ENCODE measurements at places on chromosomes 3 and 15.
A peak's percentile ranks its signal among the peaks of the same experiment; 100 is the strongest.

DNA sequence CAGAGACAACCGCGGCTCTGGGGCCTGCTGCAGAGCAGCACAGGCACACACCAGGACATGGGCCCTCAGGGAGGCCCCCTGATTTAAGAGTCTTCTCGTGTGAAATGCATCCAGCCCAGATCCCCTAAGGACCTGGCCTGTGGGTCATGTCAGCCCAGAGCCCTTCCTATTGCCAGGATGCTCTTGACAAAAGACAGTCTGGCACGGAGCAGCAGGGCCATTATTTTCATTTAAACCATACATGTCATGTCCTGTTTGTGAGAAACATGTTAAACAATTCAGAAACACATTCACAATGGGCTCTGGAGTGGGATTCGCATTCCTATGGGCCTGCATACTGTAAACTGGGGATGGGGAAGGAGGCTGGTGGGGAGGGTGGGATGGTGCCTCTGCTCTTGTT is 367.4 kb upstream of the WNT5A start:
- no peak for DNase-seq

- no peak for DNase-seq
These were observed 116.1 kb upstream of the KLHL25 start for GRCh38 chr15:85910834-85911233.

- DNase-seq = no peak
These were observed 43.2 kb downstream of the SCAPER start for GRCh38 chr15:76861815-76862397.

DNA sequence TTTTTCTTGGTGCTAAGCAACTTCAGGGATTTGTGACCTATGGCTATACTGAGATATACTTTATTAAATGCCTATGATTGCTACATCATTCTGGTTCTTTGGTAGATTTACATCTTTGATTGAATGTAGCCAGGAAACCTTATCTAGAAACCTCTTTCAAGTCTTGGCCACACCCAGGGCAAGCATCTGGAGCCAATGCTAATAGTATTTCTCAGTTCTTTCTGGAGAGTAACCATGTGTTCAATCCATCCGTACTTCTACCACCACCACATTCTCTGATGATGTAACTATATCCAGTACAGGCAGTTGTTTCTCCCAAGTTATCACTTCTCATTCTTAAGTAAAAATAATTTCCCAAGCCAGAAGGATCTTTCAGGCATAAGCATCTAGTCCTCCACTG is 69.0 kb downstream of the NME9 start:
- DNase-seq = no peak

DNA sequence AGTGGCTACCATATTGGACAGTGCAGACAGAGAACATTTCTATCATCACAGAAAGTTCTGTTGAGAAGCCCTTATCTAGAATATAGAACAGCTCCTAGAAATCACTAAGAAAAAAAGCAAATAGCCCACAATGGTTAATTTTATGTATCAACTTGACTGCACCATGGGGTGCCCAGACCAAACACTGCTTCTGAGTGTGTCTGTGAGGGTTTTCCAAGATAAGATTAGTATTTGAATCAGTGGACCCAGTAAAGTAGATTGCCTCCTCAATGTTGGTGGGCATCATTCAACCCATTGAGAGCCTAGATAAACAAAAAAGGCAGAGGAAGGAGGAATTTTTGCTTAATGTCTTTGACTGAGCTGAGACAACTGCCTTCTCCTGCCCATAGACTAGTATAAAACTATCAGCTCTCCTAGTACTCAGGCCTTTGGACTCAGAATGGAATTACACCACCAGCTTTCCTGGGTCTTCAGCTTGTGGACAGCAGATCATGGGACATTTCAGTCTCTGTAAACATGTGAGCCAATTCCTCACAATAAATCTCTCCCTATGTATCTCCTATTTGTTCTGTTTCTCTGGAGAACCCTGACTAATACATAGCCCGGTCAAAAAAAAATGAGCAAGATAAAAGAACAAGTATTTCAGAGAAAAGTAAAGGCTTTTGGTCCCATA is 55.9 kb upstream of the OXTR start:
- no peak for DNase-seq

DNA sequence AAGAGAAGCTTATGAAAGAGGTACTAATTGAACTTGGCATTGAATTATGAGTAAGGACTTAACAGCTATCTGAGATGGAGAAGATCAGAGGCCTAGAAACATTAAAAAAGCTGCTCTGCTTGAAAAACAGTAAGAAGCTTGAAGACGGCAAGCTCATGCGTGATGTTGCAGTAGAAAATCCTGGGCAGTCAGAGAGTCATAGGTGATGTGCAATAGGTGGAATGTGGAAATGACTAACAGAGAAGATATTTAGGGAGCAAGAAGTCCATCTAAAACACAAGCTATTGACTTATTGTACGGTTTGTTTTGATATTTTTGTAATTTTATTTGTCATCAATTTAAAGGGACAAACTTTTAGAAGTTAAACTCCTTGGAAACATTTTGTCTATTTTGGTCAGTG is 1101.4 kb downstream of the ROBO2 start:
- DNase-seq = no peak

- no peak for DNase-seq
These were observed 144.1 kb upstream of the PRICKLE2 start for GRCh38 chr3:64369390-64369789.

GRCh38 chr15:62306851-62307504 is 141.9 kb upstream of the C2CD4B start:
- DNase-seq = no peak

DNA sequence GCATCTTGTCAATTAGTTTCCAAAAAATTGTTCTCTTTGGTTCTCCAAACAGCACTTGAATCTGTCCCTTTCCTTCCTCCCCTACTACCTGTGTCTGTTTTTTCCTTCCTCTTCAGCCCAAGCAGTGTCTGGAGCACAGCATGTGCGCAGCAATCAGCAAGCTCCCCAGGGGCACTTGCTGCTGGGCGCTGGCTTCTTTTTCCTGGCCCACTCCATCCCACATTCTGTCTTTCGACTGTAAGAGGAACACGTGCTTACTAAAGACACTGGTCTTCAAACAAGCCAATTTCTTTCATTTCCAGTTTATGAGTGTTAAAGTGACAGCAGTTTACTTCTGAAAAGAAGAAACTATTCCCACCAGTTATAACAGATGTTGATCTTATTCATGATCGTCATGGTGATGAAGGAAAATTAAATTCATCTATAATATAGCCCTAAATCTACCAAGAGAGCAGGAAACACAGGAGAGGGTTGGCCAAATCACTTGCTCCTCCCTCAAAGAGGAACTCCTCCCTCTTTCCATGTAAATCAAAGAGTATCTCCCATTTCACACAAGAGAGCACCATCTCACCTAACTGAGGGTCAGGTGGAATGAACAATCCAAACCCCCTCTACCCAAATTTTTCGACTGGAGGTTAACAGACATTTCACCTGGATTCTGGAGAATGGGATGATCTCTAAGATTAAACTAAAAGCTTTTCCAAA is 115.4 kb downstream of the IGF2BP2 start:
- DNase-seq = no peak

GRCh38 chr15:98422130-98422478 is 226.2 kb upstream of the IGF1R start:
- DNase-seq = no peak

DNA sequence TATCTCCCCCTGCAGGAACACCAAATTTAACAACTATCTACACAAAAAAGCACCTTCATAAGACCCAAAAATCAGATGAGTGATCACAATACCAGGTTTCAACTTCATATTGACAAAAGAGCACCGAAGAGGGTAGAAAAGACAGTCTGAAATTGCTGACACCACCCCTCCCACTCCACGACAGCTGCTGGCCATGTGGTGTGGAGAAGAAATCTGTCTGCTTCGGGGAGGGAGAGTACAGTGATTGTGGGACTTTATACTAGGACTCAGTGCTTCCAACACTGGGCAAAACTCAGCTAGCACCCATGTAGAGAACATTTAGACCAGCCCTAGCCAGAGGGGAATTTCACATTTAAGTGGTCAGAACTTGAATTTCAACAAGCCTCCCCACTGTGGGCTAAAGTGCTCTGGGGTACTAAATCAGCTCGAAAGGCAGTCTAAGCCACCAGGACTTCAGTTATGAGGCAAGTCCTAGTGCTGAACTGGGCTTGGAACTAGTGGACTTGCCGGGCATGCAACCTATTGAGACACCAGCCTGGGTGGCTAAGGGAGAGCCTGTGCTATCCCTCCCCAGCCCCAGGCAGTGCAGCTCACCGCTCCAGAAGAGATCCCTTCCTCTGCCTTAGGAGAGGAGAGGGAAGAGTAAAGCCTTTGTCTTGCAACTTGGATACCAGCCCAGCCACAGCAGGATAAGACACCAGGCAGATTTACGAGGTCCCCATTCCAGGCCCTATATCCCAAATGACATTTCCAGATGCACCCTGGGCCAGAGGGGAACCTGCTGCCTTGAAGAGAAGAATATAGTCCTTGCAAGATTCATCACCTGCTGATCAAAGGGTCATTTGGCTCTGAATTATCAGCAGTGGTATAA is 44.6 kb upstream of the POU1F1 start:
- DNase-seq = no peak

- no peak for DNase-seq
These were observed 7.3 kb downstream of the TYRO3 start for GRCh38 chr15:41566121-41566885.

DNA sequence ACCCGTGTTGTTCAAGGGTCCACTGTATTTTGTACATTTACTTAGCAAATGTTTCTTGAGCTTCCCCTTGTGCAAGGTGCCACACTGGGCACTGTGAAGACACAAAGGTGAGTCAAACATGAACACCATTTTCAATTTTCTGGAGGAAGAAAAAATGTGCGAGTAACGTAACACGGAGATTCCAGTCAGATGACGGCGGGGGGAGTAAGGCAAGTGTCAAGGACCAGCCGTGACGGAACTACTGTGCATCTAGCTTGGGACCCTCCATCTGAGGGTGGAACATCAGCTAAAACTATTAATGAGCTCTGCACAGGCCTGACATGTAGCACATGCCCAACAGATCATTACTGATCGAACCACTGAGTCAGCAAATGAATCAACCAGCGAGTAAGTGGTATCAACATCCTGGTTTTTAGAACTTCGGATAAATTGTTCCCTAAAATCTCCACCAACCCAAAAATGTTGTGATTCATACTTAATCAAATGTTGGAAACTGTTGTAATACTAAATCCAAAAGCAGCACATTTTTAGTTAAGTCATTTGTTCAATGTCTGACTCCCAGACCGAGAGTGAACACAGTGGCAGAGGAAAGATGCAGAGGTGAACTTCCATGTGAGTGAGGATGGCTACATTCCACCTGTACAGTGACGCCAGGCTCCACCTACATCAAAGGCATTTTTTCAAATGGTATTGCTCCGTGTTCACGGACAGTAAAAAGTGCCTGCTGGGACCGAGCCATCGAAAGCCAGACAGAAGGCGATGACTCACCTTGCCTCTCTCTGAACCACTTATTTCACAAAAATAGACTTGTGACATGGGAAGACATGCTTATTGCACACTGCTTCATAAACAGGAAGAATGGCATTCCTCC is 172.2 kb downstream of the ATP10A start:
- DNase-seq = no peak

GRCh38 chr3:150083655-150084042 is 113.0 kb upstream of the PFN2 start:
- DNase-seq = no peak

DNA sequence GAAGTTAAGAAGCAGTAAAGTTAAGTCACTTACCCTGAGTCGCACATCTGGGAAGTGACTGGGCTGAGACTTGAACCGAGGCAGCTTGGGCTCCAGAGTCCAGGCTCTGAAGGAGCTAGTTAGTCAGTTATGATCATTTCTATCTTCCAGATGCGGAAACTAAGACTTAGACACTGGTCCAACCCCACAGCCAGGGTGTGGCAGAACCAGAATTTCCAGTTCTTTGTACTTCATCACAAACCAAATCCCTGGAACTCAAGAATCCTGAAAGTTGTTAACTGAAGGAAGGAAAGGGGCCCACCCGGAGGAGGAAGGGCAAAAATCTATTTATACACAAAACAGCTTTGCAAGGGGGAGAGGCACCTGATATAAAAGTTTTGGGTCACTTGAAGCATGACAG is 389.9 kb downstream of the SHQ1 start:
- no peak for DNase-seq

DNA sequence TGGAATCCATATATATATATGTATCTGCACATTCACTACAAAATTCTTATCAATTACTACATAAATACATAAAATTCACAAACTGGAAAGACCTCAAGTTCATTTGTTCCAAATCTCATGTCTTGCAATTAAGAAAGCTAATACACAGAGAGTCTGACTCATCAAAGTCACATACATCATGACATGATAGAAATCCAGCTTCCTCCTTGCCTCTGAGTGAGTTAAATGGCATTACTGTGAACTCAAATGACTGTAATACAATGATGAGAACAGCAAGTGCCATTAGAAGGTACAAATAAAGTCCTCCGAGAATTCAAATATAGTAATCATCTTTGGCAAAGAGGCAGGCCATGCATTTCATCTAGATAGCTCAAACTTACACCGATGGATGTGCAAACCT is 55.1 kb upstream of the AGTR1 start:
- no peak for DNase-seq

- DNase-seq = no peak
These were observed 1.8 kb downstream of the PML start for GRCh38 chr15:73996267-73996666.

DNA sequence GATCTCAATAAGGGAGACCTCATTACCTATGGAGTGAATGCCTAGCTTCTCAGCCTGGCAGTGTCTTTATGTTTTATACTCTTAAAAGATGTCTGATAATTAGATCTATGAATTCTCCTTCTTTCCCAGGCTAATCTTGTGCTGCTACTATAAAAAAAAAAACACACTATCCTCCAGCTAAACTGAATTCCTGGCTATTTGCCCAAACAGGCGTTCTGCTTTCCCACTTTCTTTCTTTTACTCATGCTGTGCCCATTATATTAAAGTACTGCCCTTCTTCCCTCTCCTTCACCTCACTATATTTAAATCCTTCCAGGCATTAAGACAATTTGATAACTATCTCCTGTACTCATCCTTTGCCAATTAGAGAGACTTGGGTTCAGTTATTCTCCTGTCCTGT is 1134.9 kb downstream of the ROBO2 start:
- no peak for DNase-seq

- DNase-seq = no peak
These were observed 6.9 kb downstream of the NUDT16 start for GRCh38 chr3:131388490-131388799.

DNA sequence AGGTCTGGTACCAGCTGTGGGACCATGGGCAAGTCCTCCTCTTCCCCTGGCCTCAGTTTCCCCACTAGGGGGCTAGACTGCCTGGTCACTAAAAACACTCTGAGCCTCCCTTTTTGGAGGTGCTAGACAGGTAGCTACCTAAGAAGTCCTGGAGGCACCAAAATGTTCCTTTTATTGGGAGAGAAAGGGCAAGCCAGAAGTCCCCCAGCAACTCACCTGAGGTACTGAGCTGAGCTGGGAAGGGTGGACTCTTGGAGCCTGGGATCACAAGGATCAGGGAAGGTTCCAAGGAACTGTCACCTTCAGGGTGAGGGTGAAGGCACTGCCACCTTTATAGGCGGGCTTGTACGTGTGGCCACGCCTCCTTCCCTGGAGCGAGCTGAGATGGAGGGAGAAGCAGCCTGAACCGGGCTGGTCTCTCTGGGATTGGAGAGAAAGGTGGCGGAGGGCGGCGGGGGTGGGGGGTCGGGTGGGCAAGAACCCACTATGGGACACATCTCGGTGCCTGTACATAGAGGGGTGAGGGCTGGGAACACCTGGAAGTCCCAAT is at the start of gene CYP1A1:
TSS of gene CYP1A1 (minus strand) at position 304 of the 550 bp plus-strand sequence. CDS start 2,431 bp downstream, outside the sequence.
- peak; percentile 56 for DNase-seq

GRCh38 chr15:92503889-92504288 is 110.2 kb downstream of the ST8SIA2 start:
- no peak for DNase-seq

- DNase-seq = peak; percentile 78
These were observed at the start of gene DALRD3 for GRCh38 chr3:49017971-49018706. Gene DALRD3, minus strand, starts transcription at chr3:49018580. Its CDS starts 16 bp downstream, at chr3:49018564.

- no peak for DNase-seq
These were observed 127.5 kb downstream of the MEGF11 start for GRCh38 chr15:66126031-66126441.

Data from stimulated activated CD8-positive, alpha-beta memory T cell treated with anti-CD3 and anti-CD28 coated beads, Interleukin-4, amount 100 ng/mL, for 48 hours (primary cell).